DMS53 (cell line): ENCODE measurements at places on chromosomes 6 and 20.

DNA sequence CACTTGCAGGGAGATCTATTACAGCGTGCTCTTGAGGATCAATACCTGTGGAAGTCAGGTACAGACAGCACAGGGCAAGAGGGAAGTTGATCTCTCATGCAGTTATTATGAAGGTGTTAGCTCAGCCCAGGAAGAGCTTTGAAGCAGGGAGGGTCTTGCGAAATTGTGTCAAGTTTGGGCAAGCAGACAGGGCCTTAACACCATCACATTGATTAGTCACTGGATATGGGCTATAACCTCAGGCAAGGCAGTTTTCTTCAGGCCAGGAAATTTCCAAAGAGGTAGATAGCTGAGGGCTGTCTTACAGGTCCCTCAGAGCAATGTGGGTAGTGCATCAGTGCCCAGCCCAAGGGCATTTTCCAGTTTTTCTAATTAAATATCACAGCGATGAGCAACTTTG lies 643.8 kb downstream of the DHX35 start:
- no peak for DNase-seq

DNA sequence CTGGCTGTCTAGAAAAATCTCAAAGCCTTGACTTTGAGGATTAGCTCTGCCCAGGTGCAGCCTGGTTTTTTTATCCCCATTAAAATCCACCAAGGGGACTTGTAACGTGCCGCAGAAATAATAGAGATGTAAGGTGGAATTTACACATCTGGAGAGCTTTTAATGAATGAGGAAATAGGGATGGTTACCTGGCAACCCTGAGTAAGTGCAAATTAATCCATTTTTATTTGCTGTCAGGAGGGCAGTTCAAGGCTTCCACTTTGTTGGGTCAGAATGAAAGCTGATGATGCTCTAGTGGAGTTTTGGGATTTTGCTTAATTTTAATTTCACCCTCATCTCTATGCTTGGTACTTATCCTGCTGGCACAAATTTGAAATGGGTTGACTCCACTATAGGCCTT lies 163.4 kb upstream of the CEP162 start:
- DNase-seq: no peak

DNA sequence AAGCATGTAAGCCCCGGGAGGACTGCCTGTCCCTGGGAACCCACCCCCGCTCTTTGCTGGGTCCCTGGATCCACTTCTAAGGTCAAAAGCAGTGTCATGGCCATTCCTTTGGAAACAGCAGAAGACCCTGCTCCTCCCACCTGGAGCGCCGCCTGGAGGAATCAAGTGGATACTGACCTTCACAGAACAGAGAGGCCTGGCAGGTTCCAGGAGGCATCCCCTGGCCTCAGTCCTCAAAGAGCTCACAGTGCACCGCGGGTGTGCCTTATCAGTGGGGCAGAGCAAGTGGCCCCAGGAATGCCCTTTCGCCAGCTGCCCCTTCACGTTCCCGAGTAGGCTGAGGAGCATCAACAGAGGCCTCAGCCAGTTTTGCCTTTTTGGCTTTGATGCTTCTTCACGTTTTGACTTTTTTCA lies 11.1 kb upstream of the SLC4A11 start:
- peak; percentile 86 for DNase-seq

DNA sequence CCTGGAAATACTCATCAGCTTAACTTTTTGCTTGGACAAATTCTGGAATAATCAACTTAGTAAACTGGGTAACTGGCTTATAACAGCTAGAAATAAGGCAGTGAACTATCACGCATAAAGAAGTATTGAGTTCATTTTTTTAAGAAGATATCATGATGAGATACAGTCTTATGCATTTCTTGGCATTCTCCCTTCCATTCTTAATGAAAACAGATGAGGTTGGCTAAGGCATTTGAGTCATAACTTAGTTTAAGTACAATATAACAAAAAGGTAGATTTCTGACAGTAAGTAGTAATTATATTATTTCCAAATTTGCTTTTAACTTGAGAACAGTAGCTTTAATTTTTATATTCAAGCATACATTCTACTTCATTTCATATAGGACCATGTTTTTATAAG lies 56.1 kb downstream of the SAMD5 start:
- no peak for DNase-seq
